ENCODE measurements at places on chromosomes 16 and 17.

DNA sequence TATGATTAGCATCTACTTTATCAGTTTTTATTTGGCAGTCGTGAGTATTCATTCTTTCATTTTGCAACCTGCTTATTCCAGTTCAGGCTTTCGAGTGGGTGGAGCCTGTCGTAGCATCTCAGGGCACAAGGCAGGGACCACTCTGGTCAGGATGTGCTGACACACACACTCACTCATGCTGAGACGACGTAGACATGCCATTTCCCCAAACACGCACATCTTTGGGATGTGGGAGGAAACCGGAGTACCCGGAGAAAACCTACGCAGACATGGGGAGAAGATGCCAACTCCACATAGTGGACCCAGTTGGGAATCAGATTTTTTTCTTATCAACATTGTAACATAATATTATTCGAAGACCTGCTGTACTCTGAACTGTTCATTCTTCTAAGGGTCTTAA is 756.5 kb upstream of the RBFOX1 start:
- no peak for DNase-seq

DNA sequence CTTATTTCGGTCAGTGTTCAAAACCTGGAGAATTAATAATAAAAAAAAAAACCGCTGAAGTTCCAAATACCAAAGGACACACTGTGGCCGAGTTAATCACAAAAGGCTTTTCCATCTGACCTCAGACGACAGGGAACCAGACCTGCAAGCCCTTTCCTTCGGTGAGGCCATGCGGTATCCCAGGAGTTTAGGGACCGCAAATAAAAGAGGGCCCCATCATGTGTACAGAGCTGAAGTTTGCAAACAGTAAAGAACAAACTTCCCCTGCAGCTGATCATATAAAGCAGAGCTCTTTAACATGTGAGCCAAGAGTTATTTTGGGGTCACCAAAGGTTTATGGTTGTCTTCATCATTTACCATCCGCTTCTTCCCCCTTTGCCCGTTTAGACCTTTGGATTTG is 33.0 kb upstream of the FOXJ1 start:
- no peak for DNase-seq

DNA sequence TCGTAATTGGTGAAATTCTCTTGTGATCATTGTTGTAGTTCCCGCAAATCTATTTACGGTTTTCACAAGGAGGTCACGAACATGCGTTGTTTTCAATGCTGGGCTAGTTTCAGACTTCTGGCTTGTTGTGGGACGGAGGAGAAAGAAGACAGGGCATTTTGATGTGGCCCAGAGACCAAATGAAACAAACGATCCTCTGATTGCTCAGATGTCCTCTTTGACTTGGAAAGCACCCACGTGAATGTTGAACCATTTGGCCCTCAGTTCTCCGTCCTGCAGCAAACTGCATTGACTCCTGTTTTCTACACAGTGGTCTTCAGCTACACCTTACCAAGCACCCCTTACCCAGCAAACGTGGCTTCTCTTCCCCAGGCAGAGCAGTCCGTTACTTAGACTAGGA is 391.0 kb downstream of the WWOX start:
- no peak for DNase-seq

DNA sequence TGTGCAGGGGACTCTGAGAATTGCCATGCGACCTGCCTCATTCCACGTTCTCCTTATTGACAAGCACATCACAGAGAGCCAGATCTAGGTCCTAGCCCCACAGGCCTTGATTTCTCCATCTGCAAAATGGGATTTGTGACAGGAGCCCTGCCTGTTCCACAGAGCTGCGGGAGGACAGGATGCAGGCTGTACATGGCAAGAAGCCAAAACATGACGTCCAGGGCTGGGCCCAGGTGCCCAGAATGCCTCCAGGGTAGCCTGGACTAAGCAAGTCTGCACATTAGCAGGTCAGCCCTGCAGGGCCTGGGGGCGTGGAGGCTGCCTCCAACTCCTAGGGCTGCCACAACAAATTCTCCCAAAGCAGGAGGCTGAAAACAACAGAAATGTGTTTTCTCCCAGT is 235.7 kb upstream of the SDK2 start:
- DNase-seq = no peak
